Endothelial cell of umbilical vein (primary cell): ENCODE measurements at places on chromosomes 6 and 20. TPM values are rescaled to one million over a fixed set of nuclear protein-coding genes. Genes with fewer than 3 reads are reported as not detected.

Gene SEL1L2
- not detected in 2 replicates for polyA plus RNA-seq

DNA sequence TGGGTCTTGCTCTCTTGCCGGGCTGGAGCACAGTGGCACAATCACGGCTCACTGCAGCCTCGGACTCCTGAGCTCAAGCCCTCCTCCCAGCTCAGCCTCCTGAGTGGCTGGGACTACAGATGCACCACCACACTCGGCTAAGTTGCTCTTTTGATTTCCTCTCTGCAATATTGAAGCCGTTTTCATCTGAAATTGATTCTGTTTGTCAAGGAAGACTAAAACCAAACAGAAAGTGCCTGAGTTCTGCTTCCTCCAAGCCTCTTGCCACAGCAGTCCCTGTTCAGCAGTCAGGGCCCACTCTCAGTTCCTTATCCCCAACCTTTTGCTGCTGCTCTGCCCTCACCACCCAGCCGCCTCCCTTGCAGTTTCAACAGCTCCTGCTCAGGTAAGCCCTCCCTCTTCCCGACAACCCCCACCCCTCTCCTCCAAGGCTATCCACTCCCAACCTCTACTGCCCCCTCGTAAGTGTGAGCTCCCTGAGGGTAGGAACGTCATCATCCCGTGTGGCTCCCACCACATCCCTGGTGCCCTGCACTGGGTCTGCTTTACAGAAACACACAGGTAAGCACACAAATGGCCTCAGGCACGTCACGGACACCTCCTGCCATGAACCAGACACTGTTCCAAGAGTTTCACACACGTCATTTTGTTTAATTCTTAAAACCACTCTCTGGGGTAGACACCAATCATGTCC is 70.7 kb upstream of the TAB2 start:
- no peak for DNase-seq

GRCh38 chr6:70547313-70547712 is 19.4 kb upstream of the SDHAF4 start:
- DNase-seq = peak; percentile 17

GRCh38 chr20:58023781-58024180 is 204.7 kb downstream of the ANKRD60 start:
- no peak for DNase-seq

GRCh38 chr6:5287966-5288297 is 26.6 kb downstream of the FARS2 start:
- DNase-seq = no peak

Gene LGSN
- polyA plus RNA-seq = not detected in 2 replicates

GRCh38 chr6:156430386-156430785 is 346.8 kb upstream of the ARID1B start:
- no peak for DNase-seq

DNA sequence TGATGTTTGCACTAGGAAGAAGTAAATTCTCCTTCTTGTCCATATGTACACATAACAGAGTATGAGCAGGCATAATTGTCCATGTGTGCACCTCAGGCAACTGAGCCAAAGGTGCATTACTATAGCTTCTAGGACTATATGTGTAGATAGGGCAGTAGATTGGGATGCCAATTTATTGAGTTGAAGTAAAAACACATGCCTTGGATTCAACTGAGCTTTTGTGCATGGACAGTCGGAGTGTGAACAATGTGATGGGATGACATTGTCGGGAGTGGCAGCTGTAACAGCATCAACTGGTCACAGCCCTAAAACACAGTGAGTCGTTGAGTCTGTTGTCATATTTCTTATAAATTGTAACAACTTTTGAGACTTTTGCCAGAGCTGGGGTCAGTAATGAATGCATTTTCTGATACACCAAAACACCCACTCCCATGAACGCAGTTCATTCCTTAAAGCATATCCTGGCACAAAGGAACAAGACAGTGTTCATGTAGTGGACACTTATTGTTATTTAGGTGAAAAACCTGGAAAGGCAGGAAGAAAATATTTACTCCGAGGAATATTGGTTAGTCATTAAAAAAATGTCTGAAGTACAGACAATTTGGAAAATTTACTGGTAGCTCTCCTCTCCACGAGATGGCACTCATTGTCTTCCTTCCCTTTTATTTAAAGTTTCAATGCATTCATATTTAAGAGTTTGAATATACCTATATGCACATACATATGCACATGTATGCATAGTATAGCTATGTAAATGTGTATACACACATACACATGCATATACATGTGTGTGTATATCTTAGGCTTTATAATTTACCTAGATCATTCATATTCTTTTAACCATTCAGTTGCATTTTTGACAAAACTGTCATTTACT is 302.0 kb upstream of the STXBP5 start:
- DNase-seq = peak; percentile 12

DNA sequence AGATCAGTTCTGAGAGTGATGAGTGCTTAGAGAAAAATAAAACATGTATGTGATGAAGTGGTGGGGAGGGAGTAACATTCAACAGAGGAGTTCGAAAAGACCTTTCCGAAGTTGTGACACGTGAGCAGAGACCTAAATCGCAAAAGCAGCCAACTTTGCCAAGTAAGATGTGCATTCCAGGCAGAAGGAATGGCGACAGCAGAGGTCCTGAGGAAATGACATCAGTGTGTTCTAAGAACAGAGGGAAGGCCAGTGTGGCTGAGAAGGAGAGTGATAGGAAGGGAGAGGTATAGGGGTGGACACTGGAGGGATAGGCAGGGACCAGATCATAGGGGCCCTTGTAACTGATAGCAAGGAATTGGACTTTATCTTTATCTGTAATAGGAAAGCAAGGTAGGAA is 51.3 kb downstream of the ADAT2 start:
- no peak for DNase-seq

DNA sequence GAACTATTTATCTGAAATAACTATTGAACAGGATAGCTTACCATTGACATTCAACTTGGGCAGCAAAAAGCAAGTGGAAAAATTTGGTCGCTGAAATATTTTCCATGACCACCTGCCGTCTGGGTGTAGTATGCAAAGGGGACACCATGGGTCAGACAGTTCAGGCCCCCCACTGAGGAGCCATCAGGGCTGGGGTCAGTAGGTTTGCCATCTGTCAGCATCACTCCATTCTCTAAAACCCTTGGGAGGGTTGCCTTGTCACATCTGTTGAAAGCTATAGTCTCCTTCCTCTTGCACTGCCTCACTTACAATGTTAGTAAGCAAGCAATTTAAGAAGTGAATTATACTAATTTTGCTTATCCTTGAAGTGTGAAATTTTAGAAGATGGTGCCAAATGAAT is 44.9 kb downstream of the NRN1 start:
- no peak for DNase-seq

DNA sequence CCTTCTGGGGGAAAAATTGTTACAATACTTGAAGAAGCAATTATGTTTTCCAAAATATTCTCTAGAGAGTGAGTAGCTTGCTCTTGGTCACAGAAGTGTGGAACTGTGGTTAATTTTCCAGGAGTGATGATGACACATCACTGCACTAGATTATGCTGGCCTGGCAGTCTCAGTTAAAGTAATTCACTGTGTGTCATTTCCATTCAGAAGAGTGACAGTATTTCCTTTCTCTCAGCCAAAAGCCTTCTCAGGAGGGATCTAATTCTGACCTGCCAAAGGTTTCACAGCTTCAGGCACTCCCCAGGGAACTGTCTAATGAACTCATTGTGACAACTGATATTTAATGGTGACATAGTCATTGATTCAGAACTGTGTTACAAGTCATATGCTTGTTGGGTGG is 517.5 kb downstream of the TBC1D32 start:
- no peak for DNase-seq

GRCh38 chr20:63978319-63979228 is 868 bp downstream of the SAMD10 start:
- DNase-seq = peak; percentile 30

- DNase-seq = no peak
Observed at GRCh38 chr20:24766143-24766527, 182.9 kb upstream of the CST7 start.

GRCh38 chr20:62359491-62360121 is 7.5 kb downstream of the LAMA5 start:
- DNase-seq = peak; percentile 79

Gene LRRN4
- polyA plus RNA-seq = 0.03 TPM in 1 of 2 replicates, not detected in the other

Gene PAX1
- polyA plus RNA-seq = not detected in 2 replicates

DNA sequence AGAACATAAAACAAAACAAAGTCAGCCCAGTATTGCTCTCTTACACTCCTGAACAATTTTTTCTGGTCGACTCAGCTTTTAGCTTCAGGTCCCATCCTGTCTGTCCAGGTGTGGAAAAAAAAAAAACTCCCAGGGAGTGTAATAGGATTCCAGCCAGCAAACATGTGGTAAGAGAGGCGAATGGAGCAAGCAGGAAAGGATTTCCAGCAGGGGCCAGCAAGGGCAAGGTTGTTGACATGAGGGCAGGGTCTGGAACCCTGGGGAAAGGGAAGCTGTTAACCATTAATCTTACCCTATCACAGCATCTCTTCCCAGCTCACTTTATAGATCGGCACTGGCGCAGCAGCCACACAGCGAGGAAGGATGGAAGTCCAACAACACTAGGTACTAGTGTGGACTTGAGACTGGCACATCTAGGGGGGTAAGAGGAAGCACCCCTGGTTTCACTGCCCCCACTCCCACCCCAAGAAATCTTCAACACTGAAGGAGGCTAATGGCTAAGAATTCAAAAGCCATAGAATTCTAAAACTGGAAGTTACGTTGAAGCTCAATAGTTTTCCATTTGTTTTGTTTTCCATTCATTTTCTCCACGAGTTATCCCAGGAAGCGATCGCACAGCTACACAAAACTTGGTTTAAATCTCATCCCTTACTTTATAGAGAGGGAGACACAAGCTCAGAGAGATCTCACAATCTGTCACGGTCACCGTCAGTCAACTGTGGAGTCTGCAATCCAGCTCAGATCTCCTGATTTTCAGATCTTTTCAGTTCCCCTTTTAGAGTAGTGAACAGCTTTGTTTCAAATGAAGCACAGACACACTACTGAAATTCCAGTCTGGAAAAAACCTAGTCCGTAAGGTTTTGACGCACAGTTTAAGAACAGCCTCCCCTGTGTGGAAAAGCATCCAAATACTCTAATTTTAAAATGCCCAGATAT is 53.3 kb downstream of the SLC22A23 start:
- peak; percentile 15 for DNase-seq

DNA sequence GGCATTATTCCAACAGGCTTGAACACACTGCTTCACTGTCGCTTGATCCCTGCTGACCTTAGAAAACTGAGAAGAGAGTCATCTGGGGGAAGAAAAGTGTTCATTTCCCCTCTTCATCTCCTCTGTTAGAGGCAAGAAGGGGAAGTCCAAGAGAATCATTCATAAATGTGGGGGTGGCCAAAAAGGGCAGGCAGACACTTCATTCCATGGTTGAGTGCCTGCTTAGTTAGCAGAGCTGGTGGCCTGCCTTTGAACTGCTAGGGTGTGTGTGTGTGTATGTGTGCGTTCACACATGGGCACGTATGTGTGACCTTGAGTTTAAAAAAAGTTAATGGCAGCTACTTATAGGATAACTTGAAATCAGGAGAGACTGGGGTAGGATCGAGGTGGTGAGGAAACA is 39.4 kb upstream of the RFPL4B start:
- DNase-seq = no peak

GRCh38 chr6:47256361-47256760 is 53.3 kb downstream of the TNFRSF21 start:
- no peak for DNase-seq

- no peak for DNase-seq
Observed at GRCh38 chr6:38136547-38136946, 317.0 kb downstream of the ZFAND3 start.

- DNase-seq = no peak
Observed at GRCh38 chr20:45621593-45621992, 7.9 kb upstream of the WFDC10A start.

Gene TPBG
- polyA plus RNA-seq = 7.5 and 9.7 TPM in 2 replicates

- DNase-seq = no peak
Observed at GRCh38 chr6:43911354-43912115, 141.5 kb downstream of the VEGFA start.

DNA sequence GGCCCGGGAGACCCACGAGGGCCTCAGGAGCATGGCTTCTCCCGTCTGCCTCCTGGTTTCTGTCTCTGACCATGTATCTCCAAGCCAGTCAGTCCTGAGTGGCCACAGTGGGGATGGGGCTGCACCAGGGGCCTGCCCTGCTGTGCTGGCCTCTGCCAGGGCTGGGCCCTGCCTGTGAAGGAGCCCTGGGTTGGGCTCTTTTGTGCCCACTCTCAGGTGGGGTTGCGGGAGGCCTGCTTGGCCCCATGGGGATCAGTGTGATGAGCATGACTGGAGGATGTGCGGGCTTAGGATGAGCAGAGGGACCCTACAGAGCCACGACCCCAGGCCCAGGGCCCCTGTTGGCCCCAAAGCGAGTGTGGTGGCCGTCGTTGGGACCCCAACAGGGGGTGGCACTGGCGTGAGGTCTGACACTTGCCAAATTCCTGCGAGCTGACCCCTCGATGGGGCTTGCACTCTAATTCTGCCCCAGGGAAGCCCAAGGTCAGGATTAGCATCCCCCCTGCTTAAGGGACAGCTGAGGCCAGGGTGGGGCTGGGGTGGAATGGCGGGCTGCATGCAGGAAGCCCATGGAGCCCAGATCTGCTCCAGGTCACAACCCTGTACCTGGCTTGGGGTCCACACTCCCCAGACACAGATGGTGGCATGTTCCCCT is 90.0 kb upstream of the BHLHE23 start:
- DNase-seq = no peak

Gene CCR6
- not detected in 2 replicates for polyA plus RNA-seq

DNA sequence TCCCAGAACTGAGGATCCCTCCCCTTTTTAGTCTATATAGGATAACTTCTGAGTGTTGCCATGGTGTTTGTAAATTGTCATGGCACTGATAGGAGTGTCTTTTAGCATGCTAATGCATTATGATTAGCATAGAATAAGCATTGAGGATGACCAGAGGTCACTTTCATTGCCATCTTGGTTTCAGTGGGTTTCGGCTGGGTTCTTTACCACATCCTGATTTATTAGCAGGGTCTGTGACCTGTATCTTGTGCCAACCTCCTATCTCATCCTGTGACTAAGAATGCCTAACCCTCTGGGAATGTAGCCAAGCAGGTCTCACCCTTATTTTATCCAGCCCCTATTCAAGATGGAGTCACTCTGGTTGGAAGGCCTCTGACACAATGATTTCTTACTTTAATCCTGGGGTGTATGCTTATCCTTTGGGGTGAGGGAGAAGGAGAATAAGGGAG is 19.6 kb downstream of the WFDC2 start:
- peak; percentile 5 for DNase-seq

DNA sequence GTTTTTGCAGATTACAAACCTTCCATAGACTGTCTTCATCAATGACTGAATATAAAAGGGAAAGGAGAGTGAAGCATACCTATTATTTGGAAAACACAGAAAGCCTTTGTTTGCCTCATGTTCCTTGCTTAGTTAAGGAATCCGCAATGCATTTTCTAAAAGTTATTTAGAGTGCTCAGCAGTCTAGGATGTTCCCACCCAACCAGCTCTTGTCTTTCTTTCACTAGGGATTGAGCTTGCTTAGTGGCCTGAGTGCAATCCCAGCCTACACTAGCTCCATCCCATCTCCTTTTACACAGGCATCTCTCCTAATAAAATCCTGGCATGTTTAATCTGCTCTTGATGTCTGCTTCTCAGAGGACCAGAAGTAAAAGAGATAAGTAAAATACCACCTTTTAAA is 850.5 kb upstream of the GJE1 start:
- DNase-seq = no peak

Gene TPX2
- polyA plus RNA-seq = 18.1 and 24.8 TPM in 2 replicates
